ENCODE measurements at places on chromosomes 13 and 19. TPM values are rescaled to one million over a fixed set of nuclear protein-coding genes. Genes with fewer than 3 reads are reported as not detected.
A peak's percentile ranks its signal among the peaks of the same experiment; 100 is the strongest.

SELENOV gene
- total RNA-seq, result not detected

SBK2 gene
- not detected for total RNA-seq

DNA sequence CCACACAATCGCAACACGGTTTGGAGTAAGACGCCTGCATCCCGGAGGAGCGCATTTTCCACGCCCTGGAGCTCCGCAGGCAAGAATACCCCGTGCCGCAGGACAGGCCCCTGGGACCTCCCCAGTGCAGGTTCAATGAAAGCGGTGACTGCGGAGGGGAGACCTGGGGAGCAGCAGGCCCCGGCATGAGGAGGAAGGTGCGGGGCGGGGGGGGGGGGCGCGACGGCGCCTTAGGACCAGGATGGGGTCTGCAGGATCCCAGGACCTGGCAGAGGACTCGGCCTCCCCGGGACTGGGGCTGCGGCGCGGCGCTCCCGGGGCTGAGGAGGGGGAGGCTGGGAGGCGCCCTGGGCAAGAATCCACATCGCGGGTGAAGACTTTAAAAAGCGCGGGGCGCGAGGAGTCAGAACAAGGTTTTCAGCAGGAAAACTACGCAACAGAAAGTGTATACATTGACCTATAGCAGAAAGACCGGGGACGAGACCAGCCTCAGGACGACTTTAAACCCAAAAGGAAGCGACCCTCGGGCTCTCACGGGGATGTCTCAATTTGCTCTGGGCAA is 432 bp downstream of the ZNF611 start:
- H3K27me3 ChIP-seq, result no peaks in the 10 kb centered on the region
- H3K4me3 ChIP-seq, result peak overlapping the region; percentile 81
- DNase-seq, result no peak
- peaks cover 5% of the 10 kb centered on the region for H3K4me1 ChIP-seq
- H3K36me3 ChIP-seq, result no peaks in the 10 kb centered on the region

GRCh38 chr13:99432609-99433542 is 68.4 kb upstream of the TM9SF2 start:
- peak overlapping the region; percentile 2 for H3K4me3 ChIP-seq
- H3K27me3 ChIP-seq, result no peaks in the 10 kb centered on the region
- no peaks in the 10 kb centered on the region for H3K36me3 ChIP-seq
- no peaks in the 10 kb centered on the region for H3K4me1 ChIP-seq

DNA sequence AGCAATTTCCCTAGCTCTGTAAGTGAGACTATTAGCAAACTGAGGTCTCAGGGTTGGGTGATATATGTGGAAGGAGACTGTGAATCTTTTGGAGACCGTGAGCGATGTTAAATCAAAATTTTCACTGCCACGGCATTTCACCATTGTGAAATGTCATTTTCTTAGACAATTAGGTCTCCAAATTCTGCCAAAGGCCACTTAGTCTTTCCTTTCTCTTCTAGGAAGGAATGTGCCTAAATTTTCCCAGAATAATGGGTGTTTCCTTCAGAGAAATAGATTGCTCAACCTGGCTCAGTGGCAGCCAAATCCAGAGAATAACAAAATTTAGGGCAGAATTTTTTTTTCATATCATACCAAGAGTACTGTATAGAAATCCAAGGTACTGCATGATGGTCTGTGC is 64.5 kb upstream of the SCEL start:
- no peak overlapping the region for H3K27ac ChIP-seq
- no peak overlapping the region for H3K4me3 ChIP-seq
- H3K4me1 ChIP-seq, result no peaks in the 10 kb centered on the region
- no peak for DNase-seq

GRCh38 chr19:13160557-13160956 is 10.3 kb downstream of the IER2 start:
- H3K4me1 ChIP-seq, result peaks cover 6% of the 10 kb centered on the region
- H3K36me3 ChIP-seq, result no peaks in the 10 kb centered on the region
- no peak overlapping the region for H3K4me3 ChIP-seq

DNA sequence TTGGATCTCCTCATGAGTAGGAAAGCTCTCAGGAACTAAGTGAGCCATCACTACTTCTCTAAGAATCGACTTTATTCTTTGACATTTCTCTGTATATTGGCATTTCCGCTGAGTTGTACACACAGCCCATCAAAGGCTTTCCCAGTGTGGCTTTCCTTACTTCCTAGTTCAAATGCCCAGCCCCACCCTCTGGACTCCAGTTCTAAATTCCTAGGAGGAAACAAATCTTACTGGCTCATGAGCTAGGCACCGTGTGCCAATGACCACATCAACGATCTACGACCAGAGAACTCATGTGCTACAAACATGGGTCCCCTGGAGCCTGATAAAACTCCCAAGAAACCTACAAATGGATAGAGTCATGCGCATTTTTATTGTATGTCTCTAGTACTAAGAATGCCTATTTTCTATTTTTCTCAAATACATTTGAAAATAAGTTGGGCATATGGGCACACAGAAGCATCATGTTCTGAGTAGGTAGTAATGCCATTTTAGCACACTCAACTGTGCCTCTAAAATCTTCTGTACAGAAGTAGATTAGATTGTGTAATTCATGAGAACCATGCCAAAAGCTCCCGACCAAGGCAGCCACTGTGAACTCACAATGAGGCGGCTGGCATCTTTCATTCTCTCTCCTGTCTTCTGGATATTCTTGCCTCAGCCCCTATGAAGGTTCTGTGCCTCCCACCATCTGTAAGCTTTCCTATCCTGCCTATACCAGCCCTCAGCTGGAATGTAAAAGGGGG is 10.5 kb upstream of the RAP2A start:
- no peak overlapping the region for H3K4me3 ChIP-seq
- H3K36me3 ChIP-seq, result no peaks in the 10 kb centered on the region
- DNase-seq, result no peak
- H3K27ac ChIP-seq, result peak overlapping the region; percentile 37
- H3K4me1 ChIP-seq, result peaks cover 7% of the 10 kb centered on the region
- no peaks in the 10 kb centered on the region for H3K27me3 ChIP-seq

CNN1 gene
- total RNA-seq, result 477 TPM

DNA sequence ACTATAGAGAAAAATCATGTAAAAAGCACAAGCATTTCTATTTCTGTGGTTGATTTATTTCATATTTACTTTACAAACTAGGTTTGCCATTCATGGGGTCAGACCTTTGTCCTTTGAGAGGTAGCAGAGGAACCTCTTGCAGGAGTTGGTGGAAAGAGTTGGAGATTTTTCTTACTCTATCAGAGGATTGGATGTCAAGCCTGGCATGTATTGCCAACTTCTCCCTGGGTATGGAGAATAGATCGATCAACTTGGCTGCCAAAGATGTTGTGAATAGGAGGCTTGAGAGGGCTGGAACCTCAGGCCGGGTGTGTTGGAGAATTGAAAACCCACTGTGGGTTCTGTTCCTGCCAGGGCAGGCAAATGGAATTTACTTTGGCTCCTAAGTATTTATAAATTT is 81.2 kb downstream of the WDFY2 start:
- H3K4me3 ChIP-seq, result no peak overlapping the region
- no peak for DNase-seq
- H3K27ac ChIP-seq, result peak overlapping the region; percentile 5
- no peaks in the 10 kb centered on the region for H3K27me3 ChIP-seq
- H3K4me1 ChIP-seq, result peaks cover 29% of the 10 kb centered on the region

GRCh38 chr13:74070065-74070464 is 64.1 kb downstream of the KLF12 start:
- peaks cover 26% of the 10 kb centered on the region for H3K4me1 ChIP-seq
- no peak overlapping the region for H3K4me3 ChIP-seq
- DNase-seq, result no peak
- no peaks in the 10 kb centered on the region for H3K36me3 ChIP-seq

DNA sequence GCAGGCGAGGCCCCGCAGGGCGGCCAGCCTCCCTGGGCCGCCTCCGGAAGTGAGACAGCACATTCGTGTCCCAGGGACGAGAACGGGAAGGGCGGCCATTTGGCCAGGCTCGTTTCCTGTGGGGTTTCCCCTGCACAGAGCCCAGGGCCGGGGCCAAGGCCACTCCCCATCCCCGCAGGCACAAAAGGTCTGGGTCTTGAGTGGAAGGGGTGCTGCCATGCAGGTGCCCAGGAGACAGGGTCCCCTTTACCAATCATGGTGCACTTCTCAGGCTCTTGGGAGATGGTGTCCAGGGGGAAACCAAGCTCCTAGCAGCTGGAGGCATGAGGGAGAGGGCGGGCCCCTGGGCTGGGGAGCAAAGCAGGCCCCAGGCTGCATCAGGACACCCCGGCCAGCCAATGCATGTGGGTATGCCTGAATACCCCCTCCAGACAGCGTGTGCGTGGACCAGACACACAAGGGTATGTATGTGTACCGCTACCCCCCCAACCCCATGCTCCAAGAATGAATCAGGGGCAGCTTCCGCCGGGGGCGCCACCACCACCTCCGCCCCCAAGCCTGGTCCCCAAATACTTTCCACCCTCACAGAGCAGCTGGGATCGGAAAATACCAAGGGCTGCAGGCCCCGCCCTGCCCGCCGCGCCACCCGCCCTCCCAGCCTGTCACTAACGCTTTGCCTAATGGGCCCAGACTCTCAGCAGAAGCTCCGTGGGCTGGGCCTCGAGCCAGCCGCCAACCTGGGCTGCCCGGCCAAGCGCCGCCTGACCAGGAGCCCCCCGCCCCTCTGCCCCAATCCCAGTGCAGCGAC is 37.6 kb upstream of the NANOS3 start:
- H3K36me3 ChIP-seq, result peaks cover 23% of the 10 kb centered on the region
- peaks cover 34% of the 10 kb centered on the region for H3K4me1 ChIP-seq
- no peaks in the 10 kb centered on the region for H3K27me3 ChIP-seq
- H3K27ac ChIP-seq, result peak overlapping the region; percentile 100
- H3K4me3 ChIP-seq, result peak overlapping the region; percentile 92
- peak; percentile 74 for DNase-seq

MBD3L3 gene
- total RNA-seq, result not detected

GRCh38 chr13:52461265-52461664 is 6.0 kb downstream of the CKAP2 start:
- H3K36me3 ChIP-seq, result peaks cover 13% of the 10 kb centered on the region
- peaks cover 5% of the 10 kb centered on the region for H3K4me1 ChIP-seq
- H3K27ac ChIP-seq, result no peak overlapping the region
- H3K27me3 ChIP-seq, result no peaks in the 10 kb centered on the region
- no peak overlapping the region for H3K4me3 ChIP-seq
- DNase-seq, result no peak

STOML3 gene
- not detected for total RNA-seq

LILRA5 gene
- not detected for total RNA-seq

KIR2DL1 gene
- total RNA-seq, result not detected

GRCh38 chr19:46574533-46574932 is 26.6 kb upstream of the CALM3 start:
- no peaks in the 10 kb centered on the region for H3K4me1 ChIP-seq
- H3K27ac ChIP-seq, result no peak overlapping the region
- H3K4me3 ChIP-seq, result no peak overlapping the region
- no peaks in the 10 kb centered on the region for H3K36me3 ChIP-seq
- no peak for DNase-seq

KCTD12 gene
- total RNA-seq, result 120 TPM

- no peaks in the 10 kb centered on the region for H3K27me3 ChIP-seq
- H3K4me3 ChIP-seq, result no peak overlapping the region
- DNase-seq, result no peak
- no peak overlapping the region for H3K27ac ChIP-seq
- no peaks in the 10 kb centered on the region for H3K36me3 ChIP-seq
- H3K4me1 ChIP-seq, result no peaks in the 10 kb centered on the region
Measured at GRCh38 chr13:83794583-83794982, 87.7 kb downstream of the SLITRK1 start.

ZBTB32 gene
- not detected for total RNA-seq

DNA sequence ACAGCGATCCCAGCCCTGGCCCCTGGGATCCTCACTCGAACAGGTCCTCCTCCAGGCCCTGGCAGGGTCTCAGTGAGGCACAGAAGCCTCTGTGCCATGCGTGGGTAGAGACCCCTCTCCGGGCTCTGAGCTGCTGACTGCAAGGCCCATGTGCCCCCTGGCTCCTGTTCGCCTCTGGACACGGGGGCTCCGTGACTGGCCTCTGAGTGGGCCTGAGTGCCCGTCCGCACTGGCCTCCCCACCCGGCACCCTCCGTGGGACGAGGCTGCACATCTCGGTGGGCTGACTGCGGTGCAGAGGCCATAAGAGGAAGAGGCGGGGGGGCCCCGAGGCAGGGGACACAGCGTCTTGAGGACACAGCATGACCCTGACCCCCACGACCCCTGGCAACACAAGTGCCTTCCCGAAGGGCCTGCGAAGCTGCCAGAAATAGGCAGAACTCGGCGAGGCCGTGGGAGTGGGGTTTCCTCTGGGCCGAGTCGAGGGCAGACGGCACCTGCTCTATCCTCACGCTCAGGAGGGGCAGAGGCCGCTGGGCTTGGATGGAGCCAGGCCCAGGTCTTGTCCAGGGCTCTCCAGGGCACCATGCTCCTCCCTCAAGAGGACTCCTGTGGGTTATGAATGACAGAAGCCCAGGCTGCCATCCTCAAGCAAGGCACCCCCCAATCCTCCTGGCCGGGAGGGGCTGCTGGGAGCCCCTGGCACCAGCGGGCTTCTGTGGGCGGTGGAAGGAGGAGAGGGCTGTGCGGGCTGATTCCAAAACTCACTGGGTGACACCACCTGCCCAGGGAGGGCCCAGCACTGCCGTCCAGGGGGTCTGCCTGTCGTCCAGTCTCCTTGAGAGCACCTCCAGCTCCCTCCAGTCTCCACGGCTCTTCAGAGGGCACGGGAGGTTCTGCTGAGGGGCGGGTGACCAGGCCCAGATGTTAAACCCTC is 52.6 kb downstream of the RASA3 start:
- no peak overlapping the region for H3K27ac ChIP-seq
- no peaks in the 10 kb centered on the region for H3K36me3 ChIP-seq
- peak; percentile 54 for DNase-seq
- no peaks in the 10 kb centered on the region for H3K27me3 ChIP-seq
- H3K4me1 ChIP-seq, result no peaks in the 10 kb centered on the region

GRCh38 chr13:48586591-48587103 is 53.8 kb upstream of the RCBTB2 start:
- H3K27ac ChIP-seq, result no peak overlapping the region
- no peaks in the 10 kb centered on the region for H3K27me3 ChIP-seq
- peaks cover 13% of the 10 kb centered on the region for H3K4me1 ChIP-seq
- DNase-seq, result no peak

TRPM4 gene
- 63.4 TPM for total RNA-seq

DNA sequence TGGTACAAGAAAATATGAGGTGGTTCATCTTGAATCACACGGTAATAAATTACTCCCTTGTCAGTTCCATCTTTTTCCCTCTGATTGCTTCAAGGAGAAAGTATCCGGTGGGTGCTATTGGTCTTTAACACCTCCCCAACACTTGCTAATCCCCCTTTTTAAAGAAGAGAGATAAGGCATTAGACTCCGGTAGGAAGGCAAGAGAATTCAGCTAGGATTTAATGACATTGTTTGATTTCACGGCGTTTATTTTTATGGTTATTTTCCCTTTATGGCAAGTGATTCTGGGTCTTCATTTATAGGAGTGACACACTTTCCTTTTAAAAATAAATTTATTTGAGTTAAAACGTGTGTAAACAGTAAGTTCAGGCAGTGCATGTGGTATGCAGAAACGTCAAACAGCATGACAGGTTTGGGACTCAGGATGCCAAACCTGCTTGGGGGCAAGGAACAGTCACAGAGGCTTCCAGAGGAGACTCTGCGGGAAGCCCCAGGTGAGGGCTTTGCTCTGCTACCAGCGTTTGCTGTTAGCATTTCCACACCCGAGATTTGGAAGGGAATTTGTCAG is 36.5 kb downstream of the TSHZ3 start:
- no peaks in the 10 kb centered on the region for H3K36me3 ChIP-seq
- no peaks in the 10 kb centered on the region for H3K27me3 ChIP-seq
- no peak overlapping the region for H3K4me3 ChIP-seq
- DNase-seq, result no peak

KLK8 gene
- not detected for total RNA-seq
